Body of pancreas (tissue), 4 donors: ENCODE measurements at places on chromosomes 6 and 20. TPM values are rescaled to one million over a fixed set of nuclear protein-coding genes. Genes with fewer than 3 reads are reported as not detected.

GRCh38 chr6:155466539-155466938, 10.9 kb upstream of the NOX3 start:
- no peak for DNase-seq

DNA sequence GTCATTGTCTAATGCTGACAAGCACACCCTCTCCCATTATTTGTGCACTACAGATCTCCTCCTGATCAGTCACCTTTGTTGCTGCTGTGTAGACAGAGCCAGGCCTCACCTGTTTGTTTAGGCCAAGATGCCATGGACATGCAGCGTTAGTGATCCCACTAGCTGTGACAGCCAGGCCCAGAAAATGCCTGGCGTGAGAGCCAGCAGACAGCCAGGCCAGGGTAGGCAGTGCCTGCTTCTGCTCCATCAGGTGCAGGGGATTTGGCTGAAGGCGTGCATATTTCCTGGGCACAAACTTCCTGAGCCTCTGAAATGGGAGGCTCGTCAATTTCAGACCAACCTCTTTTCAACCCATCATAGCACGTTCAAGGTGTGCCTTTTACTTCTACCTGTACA, 27.3 kb downstream of the MANBAL start:
- no peak for DNase-seq

Gene ECT2L
- not detected for total RNA-seq

DNA sequence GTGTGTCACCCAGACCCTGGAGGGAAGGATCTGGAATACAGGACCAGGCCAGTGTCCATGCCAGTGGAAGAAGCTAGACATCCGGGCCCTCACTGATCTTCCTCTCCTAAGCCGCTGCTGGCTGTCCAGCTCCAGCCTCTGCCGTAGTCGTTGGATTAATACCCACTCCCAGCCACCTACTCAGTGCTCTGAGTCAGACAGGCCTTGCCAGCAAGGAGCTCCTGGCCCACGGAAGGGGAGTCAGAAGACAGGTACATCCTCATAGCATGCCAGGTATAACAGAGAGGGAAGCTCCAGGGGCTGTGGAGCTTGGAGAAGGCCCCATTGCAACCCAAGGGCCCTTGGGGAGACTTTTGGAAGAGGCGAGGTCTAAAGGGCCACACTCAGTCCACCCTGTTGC, 49.0 kb downstream of the STK35 start:
- no peak for DNase-seq

GRCh38 chr6:37942606-37943376, 123.3 kb downstream of the ZFAND3 start:
- DNase-seq: no peak

- no peak for DNase-seq
Observed at GRCh38 chr6:12112540-12113189, 100.6 kb downstream of the HIVEP1 start.

- DNase-seq: no peak
Observed at GRCh38 chr20:17875981-17876385, 92.6 kb downstream of the SNX5 start.

Gene RSPH9
- not detected for total RNA-seq

GRCh38 chr20:35286077-35286898, 1.7 kb upstream of the EIF6 start:
- no peak for DNase-seq

Gene PACRG
- 7.8 TPM for total RNA-seq

Gene PREX1
- 14.5 TPM for total RNA-seq

GRCh38 chr6:11535801-11536230, 1.7 kb upstream of the TMEM170B start:
- DNase-seq: peak; percentile 54

GRCh38 chr6:12613811-12614210, 102.8 kb upstream of the PHACTR1 start:
- DNase-seq: no peak

GRCh38 chr6:87182940-87183339, 27.6 kb downstream of the ZNF292 start:
- DNase-seq: no peak

GRCh38 chr6:88520017-88520338, 353.8 kb upstream of the CNR1 start:
- DNase-seq: no peak

Gene SLC16A10
- total RNA-seq: 124 TPM

GRCh38 chr6:110939429-110940200, 18.9 kb upstream of the GTF3C6 start:
- DNase-seq: no peak

Gene HECA
- total RNA-seq: 16.1 TPM

GRCh38 chr6:113762641-113763040, 94.5 kb upstream of the MARCKS start:
- DNase-seq: no peak

DNA sequence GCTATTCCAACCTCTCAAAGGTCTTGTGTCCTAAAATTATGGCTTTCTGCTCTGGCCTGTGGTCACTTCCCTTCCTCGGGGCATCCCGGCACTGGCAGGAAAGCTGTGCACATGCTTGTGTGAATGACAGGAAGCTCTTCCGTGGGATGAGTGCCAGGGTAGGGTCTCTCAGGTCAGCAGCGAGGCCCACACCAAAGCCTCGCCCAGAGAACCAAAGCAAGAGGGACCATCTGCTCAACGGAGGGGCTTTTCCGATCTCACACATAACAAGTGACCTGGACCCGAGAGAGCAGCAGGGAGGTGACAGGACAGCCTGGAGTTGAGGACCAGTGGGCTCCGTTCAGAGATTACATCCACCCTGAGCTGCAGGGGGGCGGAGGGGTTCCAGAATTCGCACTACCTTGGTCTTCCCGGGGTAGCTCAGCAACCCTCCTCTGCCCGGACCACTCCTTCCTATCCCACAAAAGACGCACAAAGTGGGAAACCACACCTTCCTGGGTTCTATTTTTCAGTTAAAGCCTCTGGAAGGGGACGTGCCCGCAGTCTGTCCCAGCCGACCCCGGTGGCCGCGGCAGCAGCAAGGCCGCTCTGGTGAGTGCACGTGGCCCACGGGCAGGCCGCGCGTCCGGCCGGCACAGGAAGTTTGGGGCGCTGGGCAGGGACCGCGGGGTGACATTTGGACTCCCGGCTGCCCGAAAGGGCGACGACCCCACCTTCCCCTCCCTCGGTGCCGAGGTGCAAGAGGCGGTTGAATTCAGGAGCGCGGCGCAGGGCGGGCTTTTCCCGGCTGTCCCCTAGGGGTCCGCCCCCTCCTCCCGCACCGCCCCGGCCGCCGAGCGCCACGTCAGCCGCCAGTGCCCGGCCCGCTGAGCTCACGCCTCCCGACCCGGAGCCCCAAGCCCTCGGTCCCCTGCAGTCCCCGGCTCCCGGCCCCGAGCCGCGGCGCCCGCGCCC, 988 bp downstream of the TXNDC5 start:
- peak; percentile 75 for DNase-seq

DNA sequence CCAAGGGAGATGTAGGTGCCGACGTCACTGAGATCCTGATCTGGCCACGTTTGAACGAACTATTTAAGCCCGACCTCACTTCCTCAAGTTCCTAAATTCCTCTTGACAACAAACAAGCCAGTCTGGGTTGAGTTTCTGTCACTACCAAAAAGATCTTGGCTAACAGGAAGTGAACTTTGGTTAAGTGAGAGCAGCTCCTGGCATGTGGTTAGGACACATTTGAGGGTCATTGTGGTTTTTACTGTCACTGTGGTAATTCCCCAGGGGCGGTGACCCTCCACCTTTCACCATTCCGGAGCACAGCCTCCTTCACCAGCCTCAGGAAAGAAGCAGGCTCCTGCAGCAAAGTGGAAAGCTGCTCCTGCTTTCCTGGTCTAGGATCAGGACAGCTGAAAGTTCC, 43.1 kb upstream of the ZNF831 start:
- no peak for DNase-seq

- DNase-seq: no peak
Observed at GRCh38 chr6:35078896-35079295, 62.2 kb downstream of the TCP11 start.
